Activated CD8-positive, alpha-beta memory T cell treated with anti-CD3 and anti-CD28 coated beads for 48 hours (primary cell): ENCODE measurements at places on chromosomes 11 and 22.

GRCh38 chr22:36411589-36412258, 24.0 kb upstream of the MYH9 start:
- DNase-seq = no peak

GRCh38 chr11:69018924-69019323, 5.9 kb upstream of the MRGPRF start:
- DNase-seq = no peak

GRCh38 chr22:40982482-40983385, 31.6 kb downstream of the RBX1 start:
- no peak for DNase-seq

DNA sequence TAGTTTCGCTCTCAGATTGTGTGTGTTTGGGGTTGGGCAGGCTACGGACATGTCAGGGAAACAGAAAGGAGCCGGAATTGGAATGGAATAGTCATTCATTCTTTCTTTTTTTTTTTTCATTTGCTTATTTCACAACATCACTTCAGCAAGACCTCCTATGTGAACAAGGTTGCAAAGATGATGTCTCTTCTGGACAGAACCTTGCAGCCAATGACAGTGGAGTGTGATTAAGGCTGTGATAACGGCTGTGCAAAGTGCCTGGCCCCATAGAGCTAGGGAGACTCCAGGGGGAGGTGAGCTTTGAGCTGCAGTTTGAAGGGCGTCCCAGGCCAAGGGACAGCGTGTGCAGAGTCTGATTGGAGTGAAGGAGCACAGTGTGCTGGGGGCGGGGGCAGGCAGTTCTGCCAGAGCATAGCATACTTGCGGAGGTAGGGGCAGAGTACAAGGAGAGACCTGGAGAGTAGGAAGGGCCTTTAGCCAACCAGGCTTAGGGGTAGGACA, 3.4 kb downstream of the TIGD3 start:
- no peak for DNase-seq

DNA sequence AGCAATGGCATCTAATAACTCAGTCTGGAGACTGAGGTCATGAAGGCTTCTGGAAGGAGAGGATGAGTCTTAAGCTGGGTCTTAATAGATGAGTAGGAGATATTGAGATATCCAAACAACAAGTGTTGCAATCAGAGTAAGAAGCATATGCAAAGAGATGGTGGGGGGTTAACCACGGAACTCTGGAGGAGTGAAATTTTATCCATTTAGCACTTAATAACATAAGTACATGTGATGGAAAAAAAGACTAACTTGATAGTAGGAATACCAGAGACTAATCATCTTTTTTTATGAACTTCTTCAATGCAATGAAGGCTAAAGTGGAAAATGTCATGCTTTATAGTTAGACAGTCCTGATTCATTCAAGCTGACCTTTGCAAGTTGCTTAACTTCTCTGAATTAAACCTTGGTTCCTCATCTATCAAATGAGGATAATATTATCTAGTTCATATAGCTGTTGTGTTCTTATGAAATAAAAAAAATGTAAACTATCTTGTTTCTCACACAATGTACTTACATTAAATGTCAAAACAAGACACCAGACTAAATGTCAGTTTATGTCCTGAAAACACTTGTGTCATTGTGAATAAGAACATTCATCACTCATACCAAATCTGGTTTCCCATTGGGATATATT, 403.1 kb upstream of the CCDC90B start:
- DNase-seq = no peak
